Astrocyte (in vitro differentiated cells and primary cell): ENCODE measurements at places on chromosomes 16 and 17.

DNA sequence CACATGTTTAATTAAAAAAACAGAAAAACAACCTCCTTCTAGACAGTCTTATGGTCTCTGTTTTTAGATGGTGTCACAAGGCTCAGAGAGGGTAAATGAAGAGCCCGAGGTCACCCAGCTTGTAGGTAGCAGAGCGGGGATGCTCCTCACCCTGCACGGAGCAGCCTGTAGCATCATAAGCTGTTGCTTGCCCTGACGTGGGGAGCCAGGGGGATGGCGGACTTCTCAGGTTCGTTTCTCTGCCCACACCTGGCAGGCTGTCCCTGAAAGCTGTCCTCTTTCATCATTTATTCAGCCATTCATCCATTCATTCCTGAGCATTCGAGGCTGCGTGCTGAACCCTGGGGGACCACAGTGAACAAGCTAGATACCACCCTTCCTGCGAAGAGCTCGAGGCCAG is 75.7 kb upstream of the KSR1 start:
- DNase-seq = no peak

- DNase-seq = no peak
These were observed 1.4 kb downstream of the CYB5D2 start for GRCh38 chr17:4144422-4144747.

GRCh38 chr17:73210002-73210678 is 17.3 kb downstream of the COG1 start:
- no peak for DNase-seq

DNA sequence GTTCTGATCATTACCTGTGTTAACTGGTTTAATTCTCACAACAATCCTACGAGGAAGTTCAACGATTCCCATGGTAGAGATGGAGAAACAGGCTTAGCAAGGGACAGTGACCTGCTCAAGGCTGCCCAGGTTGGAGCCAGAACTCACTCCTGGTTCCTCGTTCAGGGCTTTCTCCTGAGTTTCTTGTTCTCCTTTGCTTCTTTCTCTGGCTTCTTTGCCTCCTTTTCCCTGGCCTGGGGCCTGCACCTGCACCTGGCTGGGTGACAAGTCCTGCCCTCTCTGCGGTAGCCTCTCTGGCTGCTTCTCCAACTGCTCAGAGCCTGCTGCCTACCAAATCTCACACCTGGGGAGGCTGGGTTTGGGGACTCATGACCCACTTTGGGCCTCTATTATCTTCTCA is 2.8 kb downstream of the CCL22 start:
- DNase-seq = no peak

- DNase-seq = no peak
These were observed 1.2 kb downstream of the DNAJA3 start for GRCh38 chr16:4426722-4427372.
